Inflammatory macrophage (primary cell): ENCODE measurements at places on chromosomes 2 and 18.

DNA sequence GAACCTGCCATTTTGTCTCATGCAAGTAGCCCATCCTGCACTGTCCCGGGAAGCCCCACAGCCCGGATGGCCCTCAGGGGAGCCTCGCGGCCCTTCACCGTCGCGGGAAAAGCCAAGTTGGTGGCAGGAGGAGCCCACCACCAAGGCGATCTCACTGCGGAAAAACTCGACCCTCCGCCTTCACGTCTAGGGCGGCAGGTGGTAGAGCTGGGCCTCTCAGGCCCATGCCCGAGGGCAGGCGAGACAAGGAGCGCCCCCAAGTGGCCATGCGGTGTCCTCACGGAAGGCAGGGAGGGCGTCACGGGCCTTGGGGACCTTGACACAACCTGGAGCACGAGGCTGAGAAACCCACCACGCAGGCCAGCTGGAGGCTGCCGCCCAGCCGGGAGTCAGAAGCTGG, 34.8 kb upstream of the SKA1 start:
- no peak for DNase-seq

DNA sequence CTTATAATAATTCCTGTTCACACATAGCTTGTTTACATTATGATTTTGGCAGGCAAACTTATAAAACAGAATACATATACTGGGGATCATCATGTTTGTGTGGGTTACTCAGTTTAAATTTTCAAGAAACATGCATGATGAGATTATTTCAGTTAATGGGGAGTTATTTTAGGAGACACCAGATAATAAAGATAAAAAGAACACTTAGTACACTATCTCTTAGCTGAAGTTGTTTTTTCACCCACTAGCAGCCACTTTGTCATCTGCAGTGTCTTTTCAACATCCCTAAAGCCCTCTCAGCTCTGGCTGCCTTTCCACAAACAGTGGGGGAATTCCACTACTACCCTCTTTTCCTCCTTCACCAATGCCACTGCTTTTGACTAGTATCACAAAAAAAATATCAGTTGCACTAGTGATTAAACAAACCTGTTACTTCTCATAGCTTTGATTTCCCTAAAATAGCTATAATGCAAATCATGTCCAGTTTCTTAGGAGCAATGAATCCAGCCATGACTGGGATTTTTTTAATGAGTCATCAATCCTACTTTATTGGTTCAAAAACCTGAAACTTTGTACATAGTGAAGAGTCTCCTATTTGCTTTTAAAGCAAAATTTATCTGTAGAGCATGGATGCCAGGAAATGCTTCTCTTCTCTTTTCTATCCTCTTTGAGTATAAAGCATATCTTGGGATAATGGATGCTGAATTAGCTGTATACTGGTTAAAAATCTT, 156.7 kb upstream of the TFPI start:
- no peak for DNase-seq

- DNase-seq, result no peak
These were observed 1302.3 kb upstream of the CHAC2 start for GRCh38 chr2:52465287-52465686.

DNA sequence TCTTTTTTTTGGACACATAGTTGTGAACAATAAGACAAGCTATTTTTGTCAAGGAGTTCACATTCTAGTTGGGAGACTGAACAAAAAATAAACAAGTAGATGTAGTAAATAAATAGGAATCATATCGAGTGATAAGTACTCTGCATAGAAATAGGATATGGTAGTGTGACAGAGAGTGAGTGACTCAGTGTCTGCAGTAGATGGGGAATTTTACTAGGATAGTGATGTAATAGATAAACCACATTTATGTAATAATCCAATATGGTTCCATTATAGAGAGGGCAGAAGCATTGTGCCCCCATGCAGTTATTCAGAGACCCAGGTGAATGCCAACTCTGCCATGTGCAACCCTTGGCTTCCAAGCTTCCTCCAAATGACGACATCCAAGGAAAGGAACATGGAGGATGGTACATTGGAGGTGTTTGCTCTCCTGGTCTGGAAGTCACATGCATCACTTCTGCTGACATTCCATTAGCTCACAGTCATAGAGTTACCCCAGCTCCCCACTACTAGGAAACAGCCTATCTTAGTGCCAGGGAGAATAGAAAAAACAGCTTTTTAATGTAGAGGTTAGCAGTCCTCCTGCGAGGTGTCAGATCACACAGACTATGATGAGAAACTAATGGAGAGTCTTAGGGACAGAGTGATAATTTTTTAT, 595.4 kb downstream of the NYAP2 start:
- DNase-seq, result peak; percentile 10

DNA sequence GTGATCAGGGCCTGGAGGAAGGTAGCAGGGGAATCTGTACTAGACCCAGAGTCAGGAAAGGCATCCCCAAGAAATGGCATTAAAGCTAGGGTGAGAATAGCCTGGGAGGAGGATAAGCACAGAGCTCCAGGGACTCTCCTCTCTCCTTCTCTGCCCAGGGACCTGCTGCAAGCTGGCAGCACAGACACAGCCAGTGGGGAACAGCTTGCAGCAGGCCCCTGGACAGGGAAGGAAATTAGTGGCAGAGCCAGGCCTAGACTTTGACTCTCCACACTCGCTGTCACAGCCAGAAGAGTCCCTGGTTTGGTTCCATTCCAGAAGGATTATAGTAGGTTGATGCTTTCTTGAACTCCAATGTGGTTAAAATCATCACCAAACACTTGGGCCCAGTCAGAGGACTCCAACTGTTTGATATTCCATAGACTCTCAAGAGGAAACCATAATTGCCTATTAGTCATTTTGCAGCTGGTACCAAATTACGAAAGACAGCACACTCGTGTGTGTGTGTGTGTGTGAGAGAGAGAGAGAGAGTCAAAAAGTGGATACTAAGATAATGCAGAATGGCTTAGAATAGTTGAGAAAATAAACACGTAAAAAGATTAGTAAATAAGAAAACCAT, 95.5 kb upstream of the ATP8B1 start:
- no peak for DNase-seq

DNA sequence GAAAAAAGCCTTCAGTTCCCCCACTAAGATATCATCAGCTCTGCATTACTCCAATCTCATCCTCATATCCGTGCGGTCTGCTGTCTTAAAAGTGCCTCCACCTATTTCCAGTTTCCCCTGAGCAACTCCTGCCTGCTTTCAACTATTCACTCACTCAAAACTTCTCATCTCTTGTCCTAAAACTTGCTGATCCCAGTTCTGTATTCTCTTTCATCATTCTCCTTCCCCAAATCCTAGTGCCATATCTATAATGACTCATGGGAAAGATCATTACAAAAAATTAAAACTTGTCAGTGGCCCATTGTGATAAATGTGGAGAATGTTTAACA, 20.0 kb downstream of the ACVR1 start:
- DNase-seq, result no peak

- DNase-seq, result peak; percentile 71
These were observed 13.1 kb upstream of the LHCGR start for GRCh38 chr2:48768669-48769068.

- DNase-seq, result peak; percentile 94
These were observed 83.3 kb upstream of the ID2 start for GRCh38 chr2:8598295-8599165.

DNA sequence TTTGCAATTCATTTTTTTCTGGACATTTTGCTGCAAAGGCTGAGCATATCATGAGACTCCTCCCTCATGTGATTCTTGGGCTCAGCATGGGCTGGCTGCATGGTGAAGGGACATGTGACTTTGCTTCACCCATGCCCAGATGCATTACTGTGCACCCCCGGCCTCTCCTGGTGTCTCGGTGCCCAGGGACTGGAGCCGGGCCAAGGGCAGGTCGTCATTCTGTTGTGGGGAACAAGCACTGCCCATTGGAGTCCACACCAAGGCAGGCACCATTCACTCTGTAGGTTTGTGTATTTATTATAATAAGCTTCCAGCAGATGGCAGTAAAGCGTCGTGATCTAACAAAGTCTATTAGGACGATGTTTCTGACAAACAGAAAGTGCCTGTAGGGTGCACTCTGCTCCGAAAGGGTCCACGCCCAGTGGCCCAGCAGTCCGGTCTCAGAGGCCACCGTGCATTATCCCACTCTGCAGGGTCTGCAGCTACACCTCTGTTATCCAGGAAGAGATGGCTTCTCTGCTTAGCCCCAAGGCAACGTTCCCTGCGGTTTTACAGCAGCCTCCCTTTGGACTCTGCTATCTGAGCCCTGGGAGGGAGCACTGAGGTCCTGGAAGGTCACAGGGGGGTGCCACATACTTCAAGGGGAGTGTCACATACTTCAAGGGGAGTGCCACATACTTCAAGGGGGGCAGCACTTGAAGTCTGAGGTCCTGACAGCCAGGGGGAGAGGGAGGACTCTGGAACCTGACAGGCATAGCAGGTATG, 219.6 kb downstream of the TSN start:
- DNase-seq, result peak; percentile 78

DNA sequence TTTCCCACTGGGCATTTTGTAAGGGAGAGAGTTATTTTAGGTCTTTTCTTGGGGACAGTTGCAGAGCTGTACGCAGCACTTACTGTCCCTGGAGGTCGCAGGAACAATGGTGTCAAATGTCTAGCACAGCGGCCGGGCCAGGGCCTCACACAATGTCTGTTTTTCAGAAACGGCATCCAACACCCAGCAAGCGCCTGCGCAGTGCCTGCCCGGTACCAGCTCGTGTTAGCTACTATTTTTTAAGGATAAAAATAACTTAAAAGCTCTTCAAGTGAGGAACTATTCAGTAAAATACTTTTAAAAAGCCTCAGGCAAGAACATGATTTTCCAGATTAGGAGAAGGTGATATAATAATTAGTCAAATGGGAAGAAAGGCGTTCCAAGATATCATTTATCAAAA, 90.0 kb downstream of the MBP start:
- no peak for DNase-seq

DNA sequence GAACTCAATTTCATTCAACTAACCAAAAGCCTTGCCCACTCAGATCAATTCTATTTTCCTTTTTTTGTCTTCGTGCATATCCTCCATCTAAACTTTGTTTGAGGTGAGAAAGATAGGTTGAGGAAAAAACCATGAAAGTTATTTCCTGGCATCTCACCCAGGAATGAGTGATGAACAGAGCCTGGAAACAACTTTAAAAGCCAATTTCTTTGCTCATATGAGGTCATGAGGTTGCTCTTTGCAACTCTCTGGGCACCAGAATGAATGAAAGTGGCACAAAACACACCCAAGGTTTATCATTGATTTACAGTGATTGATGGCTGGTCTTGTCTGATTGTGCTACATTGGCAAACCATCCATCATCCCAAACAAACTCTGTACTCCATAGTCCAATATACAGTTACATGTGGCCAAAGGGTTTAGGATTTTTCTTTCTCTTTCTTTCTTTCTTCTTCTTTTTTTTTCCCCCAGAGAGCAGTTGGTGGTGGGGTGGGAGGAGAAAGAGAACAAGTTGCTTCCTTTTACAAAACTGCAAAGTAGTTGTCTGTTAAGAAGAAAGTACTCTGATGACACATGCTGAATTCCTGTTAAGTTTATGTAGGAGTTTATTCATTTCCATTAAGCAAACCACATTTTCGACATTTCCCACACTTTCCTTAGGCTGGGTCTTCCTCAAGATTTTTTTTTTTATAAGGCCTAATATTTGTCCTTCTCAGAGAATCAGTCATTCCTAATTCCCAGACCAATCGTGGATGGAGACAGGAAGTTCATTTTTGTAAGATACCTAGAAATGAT, 575.9 kb upstream of the ZEB2 start:
- peak; percentile 38 for DNase-seq

GRCh38 chr18:60599995-60600394, 227.4 kb upstream of the MC4R start:
- DNase-seq, result no peak

DNA sequence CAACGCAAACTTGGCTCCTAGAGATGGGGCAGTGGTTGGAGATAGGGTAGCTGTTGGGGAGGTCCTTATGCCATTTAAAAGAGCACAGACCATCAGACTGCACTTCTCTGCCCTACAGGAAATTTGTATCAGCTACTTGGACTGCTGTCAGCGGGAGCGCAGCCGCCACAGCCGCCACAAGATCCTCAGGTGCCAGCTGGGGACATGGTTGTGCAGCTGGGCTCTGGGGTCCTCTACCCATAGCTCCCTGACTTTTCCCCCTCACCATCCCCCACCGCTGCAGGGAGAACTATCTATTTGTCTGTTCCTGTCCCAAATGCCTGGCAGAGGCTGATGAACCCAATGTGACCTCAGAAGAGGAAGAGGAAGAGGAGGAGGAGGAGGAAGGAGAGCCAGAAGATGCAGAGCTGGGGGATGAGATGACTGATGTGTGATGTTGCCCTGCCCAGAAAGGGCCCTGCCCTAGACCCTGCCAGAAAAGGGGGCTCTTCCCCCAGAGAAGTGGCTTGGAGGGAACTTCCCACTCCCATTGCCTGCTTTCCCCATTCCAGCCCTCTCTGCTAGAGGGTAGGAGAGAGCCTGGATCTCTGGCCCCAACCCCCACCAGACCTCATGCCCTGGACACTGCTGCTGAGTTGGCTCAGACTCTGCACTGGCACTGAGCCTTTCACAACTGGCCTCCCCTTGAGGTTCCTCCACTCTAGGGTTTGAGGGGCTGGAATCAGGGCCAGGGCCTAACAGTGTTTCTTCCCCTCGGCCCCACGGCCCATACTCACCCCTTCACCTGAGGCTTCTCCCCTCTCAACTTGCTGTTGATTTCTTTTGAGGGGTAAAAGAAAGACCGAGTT, 7.3 kb downstream of the PRADC1 start:
- peak; percentile 24 for DNase-seq

- DNase-seq, result no peak
These were observed 217.8 kb upstream of the NXPH2 start for GRCh38 chr2:138997856-138998517.

DNA sequence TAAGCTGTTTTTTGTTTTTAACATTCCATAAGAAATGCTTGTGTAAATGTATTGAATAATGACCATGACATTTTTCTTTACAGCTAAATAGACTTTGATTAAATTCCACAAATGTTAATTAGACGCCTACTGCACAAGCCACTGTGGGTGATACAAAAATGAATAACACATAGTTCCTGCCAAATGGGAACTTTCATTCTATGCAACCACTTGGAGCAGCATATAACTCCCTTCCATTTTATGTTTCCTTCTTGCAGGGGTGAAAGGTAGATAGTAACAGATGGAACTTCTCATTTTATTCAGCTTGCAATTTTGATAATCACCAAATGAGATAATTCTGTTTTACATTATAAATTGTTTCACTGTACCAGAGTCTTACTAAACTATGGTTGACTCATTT, 70.0 kb upstream of the THUMPD2 start:
- DNase-seq, result no peak

- no peak for DNase-seq
These were observed 108.1 kb upstream of the POU3F3 start for GRCh38 chr2:104745846-104746245.

- peak; percentile 98 for DNase-seq
These were observed 19.7 kb upstream of the ARHGAP25 start for GRCh38 chr2:68714866-68715265.

GRCh38 chr2:75503048-75503607, 57.6 kb downstream of the EVA1A start:
- no peak for DNase-seq

- no peak for DNase-seq
These were observed 91.0 kb downstream of the CTIF start for GRCh38 chr18:48629730-48630324.

- no peak for DNase-seq
These were observed 56.6 kb downstream of the ZNF804A start for GRCh38 chr2:184654945-184655344.

- no peak for DNase-seq
These were observed 71.4 kb downstream of the KLHL29 start for GRCh38 chr2:23456396-23456795.
